ENCODE measurements at places on chromosomes 16 and 17.
A peak's percentile ranks its signal among the peaks of the same experiment; 100 is the strongest.

- no peak for DNase-seq
Measured at GRCh38 chr17:45975640-45976295, 23.3 kb upstream of the STH start.

- no peak for DNase-seq
Measured at GRCh38 chr17:30361766-30362279, 16.9 kb upstream of the CPD start.

GRCh38 chr16:2471653-2472487 lies 773 bp downstream of the NTN3 start:
- no peak for DNase-seq

- DNase-seq: peak; percentile 15
Measured at GRCh38 chr17:36755586-36755985, 154.2 kb downstream of the MRM1 start.

DNA sequence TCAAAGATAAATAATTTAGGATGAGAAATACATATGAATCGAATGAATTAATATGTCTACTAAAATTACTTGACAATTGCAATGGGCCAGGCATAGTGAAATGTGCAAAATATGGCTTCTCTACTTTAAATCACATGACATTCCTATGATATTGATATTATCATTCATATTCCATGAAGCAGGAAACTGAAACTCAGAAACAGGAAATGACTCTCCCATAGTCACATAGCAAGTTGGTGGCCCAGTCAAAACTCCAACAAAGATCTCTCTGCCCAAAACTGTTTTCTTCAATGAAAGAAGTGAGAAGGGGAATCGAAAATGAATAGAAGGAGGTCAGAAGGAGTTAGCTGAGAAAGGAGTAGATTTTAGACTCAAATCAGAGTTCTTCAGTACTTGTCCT lies 272.2 kb downstream of the CDH8 start:
- DNase-seq: no peak

DNA sequence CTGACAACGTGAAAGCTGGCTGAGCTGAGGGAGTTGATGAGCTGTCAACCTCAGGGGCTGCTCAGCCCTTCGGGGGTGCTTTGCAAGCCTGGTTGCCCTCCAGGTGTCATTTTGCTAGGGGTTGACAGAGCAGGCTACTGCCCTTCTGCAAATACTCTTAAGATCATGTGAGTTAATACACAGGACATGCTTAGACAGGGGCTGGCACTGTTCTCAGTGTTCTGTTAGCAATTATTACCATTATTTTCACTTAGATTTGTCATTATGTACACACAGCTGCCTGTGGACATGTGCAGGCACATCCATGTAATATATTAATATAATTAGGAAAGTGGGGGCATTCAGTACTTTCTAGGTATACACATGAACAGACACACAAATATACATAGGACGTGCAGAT lies 554.3 kb upstream of the HSBP1 start:
- no peak for DNase-seq

- DNase-seq: no peak
Measured at GRCh38 chr16:48865520-48865919, 255.5 kb upstream of the N4BP1 start.

DNA sequence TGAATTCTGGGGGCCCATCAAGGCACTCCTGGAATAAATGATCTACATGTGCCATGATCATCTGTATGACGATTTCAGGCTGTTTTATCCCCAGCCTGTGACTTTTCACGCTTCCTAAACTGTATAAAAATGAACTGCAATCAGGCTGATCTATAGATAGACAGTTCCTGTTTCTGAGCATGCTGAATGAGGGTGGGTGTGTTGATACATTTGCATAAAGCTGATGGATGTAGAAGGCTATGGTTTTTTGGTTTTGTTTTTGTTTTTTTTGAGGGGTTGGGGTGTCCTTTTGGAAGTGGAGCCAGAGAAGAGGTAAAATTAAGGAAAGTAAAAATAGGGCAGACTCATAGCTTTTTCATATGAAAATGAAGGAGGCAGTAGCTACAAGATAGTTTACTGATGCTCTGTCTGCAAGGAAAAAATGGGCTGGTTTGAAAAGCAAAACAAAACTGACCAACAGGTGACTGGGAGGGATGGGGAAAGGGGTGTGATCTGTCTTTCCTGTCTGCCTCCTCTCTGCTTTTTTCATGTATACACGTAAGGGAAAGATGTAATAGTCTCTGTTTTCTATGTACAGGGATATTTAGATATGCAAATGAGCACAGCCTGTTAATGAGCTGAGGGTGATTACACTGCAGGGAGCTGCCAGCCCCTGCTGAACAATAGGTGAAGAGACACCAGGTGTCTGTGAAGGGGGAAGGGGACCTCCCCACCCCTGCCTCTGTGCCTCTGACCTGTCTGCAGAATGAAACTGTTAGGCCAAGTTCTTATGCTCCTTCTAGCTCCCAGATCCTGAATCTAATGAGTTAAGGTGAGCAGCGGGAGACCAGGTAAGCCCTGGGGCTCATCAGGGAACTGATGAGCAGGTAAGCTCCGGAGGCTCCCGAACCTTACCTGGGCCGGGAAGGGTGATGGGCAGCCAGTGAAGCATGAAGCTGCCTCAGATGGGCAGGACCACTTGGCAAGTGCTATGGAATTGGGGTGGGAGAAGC lies 46.6 kb upstream of the LYRM9 start:
- DNase-seq: no peak

GRCh38 chr17:30532871-30533270 lies 55.7 kb downstream of the GOSR1 start:
- DNase-seq: no peak

- no peak for DNase-seq
Measured at GRCh38 chr16:81107511-81107910, 11.3 kb upstream of the GCSH start.

GRCh38 chr16:80852261-80852872 lies 48.0 kb upstream of the CDYL2 start:
- no peak for DNase-seq

DNA sequence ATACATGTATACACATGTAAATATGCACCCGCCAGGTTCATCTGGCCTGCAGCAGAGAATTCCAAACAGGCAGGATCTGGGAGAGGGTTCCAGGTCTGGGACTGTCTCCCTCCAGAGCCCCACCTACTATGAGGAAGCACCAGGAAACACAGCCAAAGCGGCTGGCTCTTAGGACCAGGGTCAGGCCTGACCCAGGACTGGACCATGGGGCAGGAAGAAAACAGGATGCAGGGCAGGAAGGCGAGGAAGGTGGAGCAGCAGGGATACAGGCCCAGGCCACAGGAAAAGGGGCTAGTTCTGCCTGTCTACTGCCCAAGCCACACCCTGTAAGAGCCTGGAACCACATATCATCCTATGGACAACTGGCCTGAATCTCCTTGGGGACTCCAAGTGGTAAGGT lies 2.2 kb downstream of the HID1 start:
- DNase-seq: no peak

DNA sequence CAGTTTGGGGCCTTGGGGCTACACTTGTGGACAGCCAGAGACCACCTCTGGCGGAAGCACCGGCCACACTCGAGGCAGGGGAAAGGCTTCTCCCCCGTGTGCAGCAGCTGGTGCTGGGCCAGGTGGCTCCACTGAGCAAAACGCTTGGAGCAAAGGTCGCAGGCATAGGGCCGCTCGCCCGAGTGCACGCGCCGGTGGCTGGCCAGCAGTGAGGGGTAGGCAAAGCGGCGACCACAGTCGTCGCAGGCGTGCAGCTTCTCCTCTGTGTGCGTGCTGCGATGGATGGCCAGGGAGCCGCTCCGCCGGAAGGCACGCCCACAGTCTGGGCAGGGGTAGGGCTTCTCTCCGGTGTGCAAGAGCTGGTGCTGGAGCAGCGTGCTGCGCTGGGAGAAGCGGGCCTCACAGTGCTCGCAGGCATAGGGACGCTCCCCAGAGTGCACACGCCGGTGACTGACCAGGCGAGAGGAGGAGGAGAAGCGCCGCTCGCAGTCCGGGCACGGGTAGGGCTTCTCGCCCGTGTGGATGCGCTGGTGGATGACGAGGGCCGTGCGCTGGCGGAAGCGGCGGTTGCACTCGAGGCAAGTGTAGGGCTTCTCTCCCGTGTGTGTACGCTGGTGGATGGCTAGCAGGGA lies 5.8 kb downstream of the ZNF689 start:
- no peak for DNase-seq
